Fibroblast of gingiva (primary cell): ENCODE measurements at places on chromosomes 13 and 19.
A peak's percentile ranks its signal among the peaks of the same experiment; 100 is the strongest.

DNA sequence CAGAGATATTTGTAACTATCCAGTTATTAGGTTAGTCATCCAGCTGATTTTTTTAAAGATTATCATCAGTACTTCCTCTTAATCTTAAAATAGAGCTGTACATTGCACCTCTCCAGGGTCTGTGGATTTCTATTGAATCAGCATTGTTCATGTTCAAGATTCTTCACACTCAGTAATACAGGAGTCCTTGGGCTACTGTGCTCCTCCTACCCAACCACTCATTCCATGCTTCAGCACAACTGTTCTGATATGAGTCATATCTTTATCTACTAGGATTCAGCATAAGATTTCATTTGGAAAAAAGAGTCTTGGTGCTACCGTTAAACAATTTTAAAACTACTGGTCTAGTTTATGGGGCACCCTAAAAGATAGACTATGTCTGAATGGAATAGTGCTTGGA lies 357.8 kb downstream of the DCT start:
- no peak for DNase-seq

DNA sequence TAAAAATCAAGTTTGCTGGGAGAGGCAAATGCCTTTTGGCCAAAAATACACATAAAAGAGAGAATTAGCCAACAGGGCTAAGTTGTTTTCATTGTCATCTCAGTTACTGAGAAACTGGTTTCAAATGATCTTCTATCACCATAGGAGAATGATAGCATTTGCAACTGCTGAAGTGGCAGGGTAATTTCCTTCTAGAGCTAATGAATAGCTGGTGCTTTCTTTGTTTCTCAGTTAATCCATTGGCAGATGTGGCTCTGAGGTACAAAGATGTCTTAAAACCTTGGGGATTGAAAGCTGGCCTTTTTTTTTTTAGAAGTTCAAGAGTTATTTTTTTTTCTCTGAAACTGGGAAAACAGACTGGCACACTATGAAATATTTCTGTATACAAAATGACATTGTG lies 332.7 kb upstream of the KLF12 start:
- no peak for DNase-seq

DNA sequence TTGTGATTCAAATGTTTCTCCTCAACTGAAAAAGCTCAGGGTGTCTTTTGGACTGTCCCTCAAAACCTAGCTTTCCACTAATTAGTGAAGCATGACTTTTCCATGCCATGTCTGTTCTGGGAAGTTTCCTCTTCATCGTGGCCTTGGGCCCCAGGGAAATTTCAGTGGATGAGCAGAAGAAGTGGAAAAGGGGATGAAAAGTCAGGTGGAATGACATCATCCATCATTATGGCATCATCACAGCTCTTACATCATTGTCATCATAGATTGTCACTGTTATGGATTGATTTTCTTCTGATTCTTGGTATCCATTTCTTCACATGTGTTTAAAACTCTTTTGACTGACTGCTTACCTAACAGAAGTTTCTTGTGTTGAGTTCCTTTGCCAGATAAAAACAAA lies 26.2 kb upstream of the MRI1 start:
- no peak for DNase-seq

DNA sequence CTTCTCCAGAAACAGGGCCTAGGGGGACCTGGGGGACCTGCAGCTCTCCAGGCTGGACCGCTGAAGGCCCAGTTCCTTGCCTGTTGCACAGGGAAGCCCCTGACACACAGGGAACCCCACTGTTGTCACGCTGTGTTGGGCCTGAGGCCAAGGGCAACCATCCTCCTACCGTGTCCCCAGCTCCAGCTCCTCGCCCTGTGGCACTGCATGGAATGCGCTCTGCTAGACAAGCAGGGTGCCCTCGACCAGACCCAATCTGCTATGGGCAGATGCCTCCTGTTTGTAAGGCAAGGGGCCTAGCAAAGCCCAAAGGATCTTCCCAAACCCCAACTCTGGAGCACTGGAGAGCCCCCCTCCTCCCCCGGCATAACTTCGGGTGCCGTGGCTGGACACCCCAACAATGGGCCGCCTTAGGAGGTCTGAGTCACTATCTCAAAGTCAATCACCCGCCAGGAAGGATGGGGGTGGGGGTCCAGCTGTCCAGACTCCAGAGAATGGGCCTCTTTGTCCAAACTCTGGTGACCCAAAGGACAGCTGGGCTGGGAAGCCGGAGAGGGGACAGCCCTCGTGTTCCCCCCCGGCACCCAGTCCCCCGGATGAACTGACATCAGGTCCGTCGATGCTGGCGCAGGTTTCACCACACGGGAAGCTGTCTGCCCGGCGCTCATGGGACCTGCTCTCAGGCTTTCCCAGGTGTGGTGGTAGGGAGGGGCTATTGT lies 3.7 kb downstream of the BRSK1 start:
- DNase-seq: no peak

GRCh38 chr19:4647676-4648644 lies 8.6 kb downstream of the TNFAIP8L1 start:
- no peak for DNase-seq

GRCh38 chr13:105083992-105084391 lies 1451.5 kb downstream of the EFNB2 start:
- no peak for DNase-seq

DNA sequence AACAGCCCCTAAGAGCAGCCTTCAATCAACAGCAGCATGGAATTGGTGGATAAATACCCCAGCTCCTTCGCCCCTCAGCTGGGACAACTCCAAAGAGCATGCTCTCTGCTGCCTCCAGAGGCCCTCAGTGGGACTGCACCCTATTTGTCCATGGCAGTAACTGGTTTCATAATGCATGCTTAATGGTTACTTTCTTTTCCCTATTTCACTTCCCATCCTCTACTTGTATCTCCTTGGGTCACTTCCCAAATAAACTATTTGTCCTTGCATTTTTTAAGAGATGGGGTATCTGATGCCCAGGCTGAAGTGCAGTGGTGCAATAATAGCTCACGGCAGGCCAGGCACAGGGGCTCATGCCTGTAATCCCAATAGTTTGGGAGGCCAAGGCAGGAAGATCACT lies 13.5 kb upstream of the TPM4 start:
- no peak for DNase-seq

- DNase-seq: peak; percentile 14
These were observed 23.4 kb downstream of the IPO5 start for GRCh38 chr13:97976610-97977521.

- peak; percentile 77 for DNase-seq
These were observed 37.6 kb upstream of the C1QTNF9 start for GRCh38 chr13:24271601-24272451.

- DNase-seq: no peak
These were observed 6.4 kb downstream of the LTBP4 start for GRCh38 chr19:40607311-40608239.

DNA sequence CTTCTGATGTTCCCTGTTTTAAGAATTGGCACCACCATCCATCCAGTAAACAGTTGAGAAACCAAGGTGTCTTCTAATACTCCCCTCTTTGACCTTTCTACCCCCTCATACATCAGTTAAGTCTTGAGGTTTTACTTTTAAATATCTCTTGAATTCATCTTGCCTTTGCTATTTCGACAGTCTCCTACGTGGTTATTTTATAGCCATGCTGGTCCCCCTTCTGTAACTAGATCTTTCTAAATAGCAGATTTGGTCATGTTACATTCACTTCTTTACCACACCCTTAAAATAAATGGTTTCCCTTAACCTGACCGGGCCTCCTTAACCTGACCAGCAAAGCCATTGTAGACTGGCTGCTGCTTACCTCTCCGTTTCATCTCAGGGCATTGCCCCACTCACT lies 5.4 kb downstream of the GPR180 start:
- DNase-seq: no peak

GRCh38 chr13:112963641-112964040 lies 5.4 kb upstream of the MCF2L start:
- no peak for DNase-seq

DNA sequence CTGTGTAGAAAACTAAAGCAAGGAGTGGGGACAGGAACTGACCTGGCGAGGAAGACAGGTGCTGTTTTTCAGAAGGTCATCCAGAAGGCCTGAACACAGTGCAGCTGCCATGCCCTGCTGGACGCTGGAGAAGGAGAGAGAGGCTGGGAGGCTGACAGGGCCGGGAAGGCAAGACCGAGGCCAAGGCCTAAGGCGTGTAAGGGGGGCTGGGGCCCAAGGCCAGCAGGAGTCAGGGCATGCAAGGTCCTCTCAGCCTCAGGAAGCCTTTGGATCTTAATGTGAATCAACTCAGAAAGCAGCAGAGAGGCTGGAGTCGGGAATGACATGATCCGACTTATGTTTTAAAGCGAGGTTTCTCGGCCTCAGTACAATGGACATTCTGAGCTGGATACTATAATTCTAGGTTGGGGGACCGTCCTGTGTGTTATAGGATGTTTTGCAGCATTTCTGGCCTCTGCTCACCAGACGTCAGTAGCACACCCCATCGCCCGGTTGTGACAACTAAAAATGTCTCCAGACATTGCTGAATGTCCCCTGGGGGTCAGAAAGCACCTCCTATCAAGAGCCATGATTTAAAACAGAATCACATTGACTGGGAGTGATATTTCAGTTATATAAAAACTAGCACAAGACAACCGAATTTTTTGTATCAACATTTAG lies 530.4 kb downstream of the MYO16 start:
- no peak for DNase-seq

DNA sequence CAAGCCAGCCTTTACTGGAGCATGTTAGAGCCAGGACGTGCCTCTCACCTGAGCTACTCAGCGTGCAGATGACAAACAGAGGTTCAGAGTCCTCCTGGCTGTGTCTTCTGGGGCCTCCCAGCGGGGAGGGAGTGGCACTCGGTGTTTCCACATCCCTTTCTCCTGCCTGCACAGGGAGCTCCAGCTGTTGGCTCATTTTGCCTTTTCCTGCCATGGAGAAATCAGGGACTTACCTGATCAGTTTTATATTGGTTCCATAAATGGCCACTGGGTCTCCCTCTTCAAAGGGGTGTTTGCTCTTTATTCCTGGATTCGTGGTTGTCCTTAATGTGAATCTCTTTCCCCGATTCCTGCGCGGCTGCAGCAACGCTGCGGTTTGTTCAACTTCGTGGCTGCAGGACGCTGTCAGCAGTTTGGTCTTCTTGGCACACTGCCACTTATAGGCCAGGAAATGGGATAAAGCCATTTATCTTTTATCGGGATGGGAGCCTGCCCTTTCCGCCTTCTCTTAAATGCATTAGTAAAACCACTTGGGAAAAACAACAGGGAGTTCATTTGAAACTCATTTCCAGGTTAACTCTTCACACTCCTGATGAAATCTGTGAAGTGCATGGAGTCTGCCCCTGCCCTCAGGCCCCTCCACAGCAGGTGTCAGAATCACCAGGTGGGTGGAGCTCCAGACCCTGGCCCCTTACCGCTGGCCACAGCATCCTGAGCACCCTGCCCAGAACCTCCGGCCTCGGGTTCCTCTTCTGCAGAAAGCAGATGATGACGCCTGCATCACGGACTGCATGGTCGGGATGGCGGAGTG lies 39.8 kb upstream of the MCF2L start:
- no peak for DNase-seq

- DNase-seq: peak; percentile 47
These were observed 97.1 kb downstream of the SIPA1L3 start for GRCh38 chr19:38004186-38004520.

DNA sequence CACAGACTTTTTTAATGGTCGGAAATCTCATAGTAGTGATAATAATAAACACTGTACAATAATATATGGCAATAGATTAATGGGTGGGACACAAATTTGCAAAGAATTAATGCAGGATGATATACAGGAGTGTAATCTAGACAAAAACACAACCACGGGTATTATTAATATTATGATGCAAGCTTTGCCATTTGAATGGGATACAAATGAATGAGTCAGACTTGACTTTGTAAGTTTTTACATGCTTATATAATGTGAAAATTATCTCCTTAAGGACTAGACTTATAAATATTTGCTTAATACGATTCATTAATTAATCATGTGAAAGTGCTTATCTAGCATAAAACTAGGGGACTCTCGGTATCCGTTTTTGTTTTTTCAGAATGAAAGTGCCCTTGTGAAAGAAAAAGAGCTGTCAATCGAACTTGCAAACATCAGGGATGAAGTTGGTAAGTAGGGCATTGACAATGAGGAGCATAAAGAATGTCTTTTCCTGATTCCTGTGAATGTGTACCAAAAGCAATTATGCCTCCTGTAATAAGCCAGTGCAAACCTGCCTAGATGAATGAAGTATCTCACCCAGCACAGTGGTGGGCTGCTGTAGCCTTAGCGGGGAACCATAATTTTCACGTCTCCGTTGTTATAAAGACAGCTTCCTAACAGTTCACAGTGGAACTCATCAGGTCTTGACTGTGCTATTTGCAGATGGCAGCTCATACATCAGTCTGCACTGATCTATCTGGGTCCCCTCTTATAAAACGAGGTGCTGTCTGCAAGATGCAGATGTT lies 155.7 kb downstream of the SLC7A1 start:
- DNase-seq: no peak

- no peak for DNase-seq
These were observed 496 bp downstream of the SMIM7 start for GRCh38 chr19:16659464-16659831.

DNA sequence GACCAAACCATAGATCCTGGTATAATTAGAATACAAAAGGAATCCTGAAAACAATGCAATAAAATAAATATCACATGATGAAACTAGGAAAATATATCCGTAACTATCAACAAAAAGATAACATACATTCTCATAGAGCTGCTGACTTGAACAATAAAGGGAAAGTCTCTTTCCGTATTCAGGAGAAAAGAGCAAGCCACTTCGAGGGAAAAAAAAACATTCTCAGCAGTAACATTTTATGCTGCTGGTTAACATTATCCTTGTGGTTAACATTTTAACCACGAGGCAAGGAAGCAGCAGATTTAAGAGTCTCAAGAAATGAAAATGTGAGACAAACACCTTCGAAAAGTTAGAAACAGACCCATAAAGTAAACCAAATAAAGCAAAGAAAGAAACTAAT lies 25.8 kb downstream of the NALCN start:
- peak; percentile 26 for DNase-seq

DNA sequence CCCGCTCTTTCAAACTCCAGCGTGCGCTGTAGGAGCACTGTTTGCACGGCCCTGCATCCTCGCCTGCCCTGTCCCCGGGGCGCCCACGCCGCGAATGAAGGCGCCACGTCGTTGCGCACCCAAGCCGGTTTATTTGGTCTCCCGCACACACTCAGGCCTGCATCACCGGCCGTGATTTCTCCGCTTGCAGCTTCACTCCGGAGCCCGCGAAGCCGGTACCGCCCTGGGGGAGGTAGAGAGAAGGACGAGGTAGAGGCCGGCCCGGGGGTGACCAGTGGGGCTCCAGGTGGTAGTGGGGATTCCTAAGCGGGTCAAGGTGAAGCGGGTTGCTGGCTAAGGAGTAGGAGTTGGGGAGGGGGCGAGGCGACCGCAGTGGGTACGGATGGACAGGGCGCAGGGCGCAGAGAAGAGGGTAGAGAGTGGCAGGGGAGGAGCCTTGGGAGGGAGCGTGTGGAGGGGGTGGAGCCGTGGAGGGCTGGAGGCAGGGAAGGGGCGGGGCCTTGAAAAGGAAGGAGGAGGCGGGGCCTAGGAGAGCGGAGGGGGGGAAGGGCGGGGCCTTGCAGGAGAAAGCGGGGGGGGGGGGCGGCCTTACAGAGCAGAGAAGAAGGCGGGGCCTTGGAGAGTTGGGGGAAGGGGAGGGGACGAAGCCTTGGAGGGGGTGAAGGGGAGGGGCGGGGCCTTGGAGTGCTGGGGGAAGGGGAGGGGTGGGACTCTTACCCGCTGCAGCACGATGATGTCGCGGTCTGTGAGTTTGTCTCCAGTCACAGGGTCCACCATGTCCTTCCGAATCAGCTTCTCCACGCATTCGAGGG lies 24.6 kb downstream of the NOSIP start:
- DNase-seq: peak; percentile 55
